ENCODE measurements at places on chromosomes 7 and 10.

DNA sequence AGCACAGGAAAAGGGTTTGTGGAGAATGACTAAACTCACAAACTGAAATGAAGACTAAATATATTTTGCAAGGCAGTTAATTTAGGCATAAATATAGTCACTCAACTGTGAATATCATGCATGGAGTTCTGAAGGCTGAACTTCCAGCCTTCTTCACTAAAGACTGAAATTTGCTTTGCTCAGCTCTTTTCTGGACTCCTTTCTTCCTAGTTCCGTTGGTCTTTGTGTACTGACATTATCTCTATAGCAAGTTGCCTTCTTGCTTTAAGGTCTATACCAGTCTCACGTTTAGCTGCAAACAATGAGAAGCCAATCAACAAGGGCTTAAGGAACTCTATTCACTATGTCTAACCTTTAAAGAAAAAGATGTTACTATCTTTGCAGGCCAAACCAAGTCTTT, 22.6 kb downstream of the GARIN1A start:
- no peak for DNase-seq

- DNase-seq = no peak
These were observed 26.4 kb downstream of the MAPK8 start for GRCh38 chr10:48332871-48333216.

DNA sequence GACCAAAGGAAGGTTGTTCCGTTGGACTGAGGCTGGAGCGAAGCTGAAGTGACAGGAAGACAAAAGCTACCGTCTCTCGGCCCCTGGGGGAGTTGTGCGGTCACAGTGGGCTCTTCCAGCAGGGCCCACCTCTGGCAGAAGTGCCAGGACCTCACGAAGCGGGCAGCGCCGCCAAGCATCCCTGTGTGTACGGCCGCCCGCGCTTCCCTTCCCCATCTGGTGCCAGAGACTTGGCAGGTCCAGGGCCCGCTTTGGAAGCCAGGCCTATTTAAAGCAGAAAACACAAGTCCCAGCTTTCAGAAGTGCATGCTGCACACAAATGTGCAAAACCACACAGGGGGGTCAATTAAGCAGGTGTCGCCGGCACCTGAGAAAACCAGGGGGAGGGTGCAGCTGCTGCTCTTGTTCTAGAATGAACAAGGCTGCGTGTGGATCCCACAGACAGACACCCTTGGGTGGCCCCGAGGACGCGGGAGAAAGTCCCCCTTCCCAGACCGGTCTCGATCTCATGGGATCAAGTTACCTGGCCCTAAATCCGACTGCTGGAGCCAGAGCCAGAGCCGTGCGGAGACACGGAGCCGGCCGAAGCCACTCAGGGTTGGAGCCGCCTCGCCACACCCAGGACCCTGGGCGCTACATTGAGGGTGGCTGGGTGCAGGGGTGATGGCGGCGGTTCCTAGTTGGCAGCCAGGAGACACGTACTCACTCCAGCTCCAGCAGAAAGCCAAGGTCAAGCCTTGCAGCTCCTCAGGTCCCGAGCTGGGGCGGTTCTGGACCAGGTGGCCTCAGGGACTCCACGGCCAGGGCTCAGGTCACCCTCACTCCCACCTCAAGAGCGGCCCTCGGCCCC, 51.8 kb upstream of the PPP2R2D start:
- peak; percentile 38 for DNase-seq

GRCh38 chr7:30162622-30163124, 27.9 kb downstream of the MTURN start:
- DNase-seq = no peak

- no peak for DNase-seq
These were observed 12.2 kb downstream of the ARPC1B start for GRCh38 chr7:99386584-99387238.

DNA sequence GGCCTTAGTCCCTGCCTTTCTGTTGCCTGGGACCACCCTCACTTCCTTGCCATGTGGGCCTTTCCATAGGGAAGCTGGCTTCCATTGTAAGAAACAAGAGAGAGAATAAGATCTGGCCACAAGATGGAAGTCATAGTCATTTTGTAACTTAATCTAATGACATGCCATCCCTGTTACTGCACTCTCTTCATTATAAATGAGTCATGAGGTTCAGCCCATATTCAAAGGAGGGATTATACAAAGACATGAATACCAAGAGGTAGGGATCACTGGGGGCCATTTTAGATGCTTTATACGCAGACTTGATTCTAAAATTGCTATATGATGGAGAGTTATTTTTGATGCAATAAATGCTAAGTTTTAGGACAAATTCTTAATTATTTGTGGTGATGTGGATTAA, 75.2 kb upstream of the CELF2 start:
- DNase-seq = no peak

- no peak for DNase-seq
These were observed 92.0 kb downstream of the GPR85 start for GRCh38 chr7:112994656-112995055.

DNA sequence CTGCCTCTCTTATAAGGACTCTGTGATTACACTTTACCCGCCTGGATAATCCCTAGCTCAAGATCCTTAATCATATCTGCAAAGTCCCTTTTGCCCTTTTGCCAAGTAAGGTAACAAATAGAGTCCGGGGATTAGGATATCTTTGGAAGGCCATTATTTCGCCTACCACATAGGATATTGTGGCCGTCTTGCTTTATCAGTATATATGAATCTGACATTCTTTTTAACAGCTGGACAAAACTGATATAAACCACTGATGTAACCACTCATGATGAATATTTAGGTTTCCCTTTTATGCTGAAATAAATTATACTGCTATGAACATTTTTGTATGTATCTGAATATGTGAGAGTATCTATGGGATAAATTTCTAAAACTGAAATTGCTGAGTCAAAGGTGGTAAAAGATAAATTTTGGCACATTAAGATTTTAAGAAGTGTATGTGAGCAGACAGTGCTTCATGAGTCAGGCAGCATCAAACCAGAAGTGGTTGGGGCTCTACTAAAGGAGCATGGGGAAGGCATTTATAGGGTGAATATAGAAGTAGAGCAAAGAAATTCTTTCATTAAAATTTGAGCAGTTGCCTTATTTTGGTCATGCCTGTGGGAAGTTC, 44.7 kb downstream of the AVL9 start:
- no peak for DNase-seq

GRCh38 chr7:153217032-153217431, 457.5 kb downstream of the ACTR3B start:
- DNase-seq = no peak

Measured in left forelimb (tissue), 1 donor.